ENCODE measurements at places on chromosomes 1 and 21.

DNA sequence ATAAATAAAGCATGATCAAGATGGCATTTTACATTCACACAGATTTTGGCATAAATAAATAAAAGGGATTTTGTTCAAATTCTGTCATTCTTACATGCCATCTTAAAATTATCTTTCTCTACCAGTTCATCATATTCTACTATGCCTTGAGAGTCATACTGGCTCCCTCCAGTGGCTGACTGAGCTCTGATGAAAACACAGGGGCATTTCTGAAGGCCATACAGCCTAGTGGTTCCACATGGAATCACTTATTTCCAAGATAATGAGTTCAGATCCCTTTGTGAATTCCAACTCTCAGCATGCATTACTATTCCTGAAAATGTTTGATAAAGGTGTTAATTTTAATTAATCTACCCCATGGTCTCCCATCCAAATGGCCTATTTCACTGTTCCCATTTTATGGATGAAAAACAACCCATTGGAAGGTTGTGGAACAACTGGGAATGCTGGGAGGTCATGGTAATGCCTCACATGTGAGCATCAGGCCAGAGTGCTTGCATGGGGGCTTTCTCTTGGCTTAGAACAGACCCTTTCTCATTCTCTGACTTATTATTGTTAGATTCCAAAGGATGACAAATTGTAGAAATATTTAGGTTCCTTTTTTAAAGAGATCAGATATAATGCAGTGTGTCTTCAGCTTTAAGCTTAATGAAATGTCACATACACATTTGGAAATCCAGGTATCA is 622.4 kb upstream of the PKN2 start:
- no peak for DNase-seq

GRCh38 chr1:168608796-168609715 is 32.7 kb downstream of the XCL1 start:
- DNase-seq, result no peak

DNA sequence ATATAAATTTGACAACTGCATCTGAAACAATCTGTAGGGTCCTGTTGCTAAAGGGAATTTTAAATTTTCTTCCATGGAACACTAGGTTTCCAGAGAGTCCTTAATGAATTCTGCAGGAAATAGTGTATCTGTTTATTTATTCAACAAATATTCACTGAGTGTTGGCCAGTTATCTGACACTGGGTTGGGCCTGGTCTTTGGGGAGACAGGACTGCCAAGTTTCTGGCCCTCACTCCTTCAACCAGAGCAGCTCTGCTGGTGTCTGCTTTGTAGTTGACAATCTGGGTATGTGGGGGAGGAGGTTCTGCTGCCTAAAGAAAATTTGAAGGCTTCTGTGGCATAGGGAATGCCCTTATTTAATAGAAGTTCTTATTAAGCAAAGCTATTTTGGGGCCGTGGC is 26.1 kb upstream of the HUNK start:
- no peak for DNase-seq

- DNase-seq, result no peak
Observed at GRCh38 chr1:47742890-47743760, 254.1 kb downstream of the TRABD2B start.

DNA sequence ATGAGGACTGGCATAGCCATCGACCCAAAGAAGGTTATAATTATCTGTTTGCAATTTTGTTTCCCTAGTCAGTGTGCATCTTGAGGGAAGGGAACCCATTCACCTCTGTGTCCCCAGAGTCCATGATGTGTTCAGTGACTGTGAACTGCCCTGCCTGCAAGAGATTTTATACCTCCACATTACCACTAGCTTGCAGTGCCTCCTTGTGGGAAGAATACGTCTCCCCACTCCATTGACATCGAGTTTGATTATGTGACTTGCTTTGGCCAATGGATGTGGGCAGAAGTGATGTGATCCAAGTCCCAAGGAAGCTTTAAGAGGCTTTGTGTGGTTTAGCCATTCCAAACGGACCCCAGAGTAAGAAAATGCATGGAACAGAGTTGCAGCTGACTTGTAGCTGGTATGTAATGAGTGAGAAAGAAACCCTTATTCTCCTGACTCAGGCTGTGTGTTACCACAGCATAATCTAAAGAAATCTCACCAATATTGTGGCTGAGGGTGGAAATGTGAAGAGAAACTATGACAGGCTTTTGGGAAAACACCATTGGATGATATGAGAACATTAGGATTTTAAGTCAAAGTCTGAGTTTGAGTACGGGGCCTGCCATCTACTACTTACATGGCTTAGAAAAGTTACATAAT is 47.8 kb upstream of the NRDC start:
- no peak for DNase-seq

GRCh38 chr1:101128211-101128727 is 102.7 kb upstream of the DPH5 start:
- DNase-seq, result peak; percentile 10

DNA sequence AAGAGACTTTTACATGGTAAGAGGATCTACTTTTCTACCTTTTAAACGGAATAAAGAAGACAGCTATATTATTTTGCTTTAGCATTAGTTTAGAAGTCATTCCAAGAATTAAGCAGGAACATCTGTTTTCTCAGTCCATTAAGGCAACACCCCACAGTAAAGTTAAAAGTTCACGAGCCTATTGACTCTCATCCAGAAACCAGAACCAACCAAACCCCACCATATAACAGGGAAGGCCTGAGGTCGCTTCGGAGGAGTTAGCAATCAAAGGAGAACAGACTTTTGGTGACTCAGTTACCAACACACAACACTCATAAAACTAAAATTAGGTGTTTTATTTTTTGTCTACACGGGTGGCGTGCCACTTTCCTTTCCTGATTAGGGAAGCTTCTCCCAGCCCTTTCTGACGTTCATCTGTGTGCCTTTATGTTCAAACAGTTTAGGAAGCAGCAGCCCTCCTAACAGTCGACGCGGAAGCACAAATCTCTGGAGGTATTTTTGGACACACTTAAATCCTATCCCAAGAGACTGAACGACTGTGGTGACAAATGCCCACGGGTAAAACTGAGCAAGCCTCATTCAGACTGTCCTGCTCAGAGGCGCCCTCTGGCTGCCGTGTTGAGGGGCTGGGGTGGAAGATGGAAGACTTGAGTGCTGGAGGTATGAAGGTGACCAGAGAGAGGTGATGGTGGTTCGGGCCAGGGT is 8.6 kb upstream of the PLA2G2C start:
- DNase-seq, result peak; percentile 56

DNA sequence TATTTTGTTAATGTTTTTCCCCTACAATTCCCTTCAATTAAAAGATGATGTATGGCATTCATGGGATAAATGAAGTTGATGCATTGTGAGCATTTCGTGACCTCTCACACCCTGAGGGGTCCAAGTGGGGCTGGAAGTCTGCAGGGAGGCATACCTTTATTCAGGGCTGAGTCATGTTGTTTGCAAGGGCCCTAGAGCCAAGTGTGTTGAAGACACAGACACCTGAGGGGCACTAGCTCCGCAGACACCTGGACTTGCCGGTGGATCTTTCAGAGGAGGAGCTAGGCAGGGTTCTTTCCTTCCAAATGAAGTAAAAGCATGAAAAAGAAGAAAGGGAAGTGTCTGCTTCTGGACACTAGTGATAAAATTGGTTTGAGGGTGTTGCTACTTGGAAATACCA is 57.0 kb upstream of the RGS7 start:
- no peak for DNase-seq

DNA sequence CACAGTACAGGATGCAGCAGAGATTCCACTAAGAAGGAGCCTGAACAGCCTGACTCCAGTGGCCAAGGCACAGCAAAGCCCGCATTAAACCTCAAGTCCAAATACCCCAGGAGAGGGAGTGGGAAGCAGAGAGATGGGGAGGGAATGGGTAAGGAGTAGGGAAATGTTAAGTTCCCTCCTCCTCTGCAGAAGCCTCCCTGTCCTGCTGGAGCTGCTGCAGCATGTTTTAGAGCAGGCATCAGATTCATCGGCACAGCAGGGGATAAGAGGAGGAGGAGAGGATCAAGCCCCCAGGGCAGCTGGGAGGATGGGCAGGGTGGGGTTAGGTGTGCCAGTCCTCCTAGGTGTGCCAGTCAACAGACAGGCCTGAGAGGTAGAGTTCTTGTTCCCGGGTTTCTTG is 709.7 kb downstream of the PTPRU start:
- no peak for DNase-seq

- DNase-seq, result no peak
Observed at GRCh38 chr1:2372551-2373490, 18.5 kb downstream of the MORN1 start.

GRCh38 chr1:16021681-16022080 is at the start of gene CLCNKA:
TSS of gene CLCNKA (plus strand) at chr1:16022036. CDS start at chr1:16022620, 584 bp downstream.
- DNase-seq, result no peak

- no peak for DNase-seq
Observed at GRCh38 chr21:37855647-37856625, 60.3 kb downstream of the KCNJ6 start.

GRCh38 chr1:29563092-29563491 is 326.8 kb downstream of the PTPRU start:
- no peak for DNase-seq

DNA sequence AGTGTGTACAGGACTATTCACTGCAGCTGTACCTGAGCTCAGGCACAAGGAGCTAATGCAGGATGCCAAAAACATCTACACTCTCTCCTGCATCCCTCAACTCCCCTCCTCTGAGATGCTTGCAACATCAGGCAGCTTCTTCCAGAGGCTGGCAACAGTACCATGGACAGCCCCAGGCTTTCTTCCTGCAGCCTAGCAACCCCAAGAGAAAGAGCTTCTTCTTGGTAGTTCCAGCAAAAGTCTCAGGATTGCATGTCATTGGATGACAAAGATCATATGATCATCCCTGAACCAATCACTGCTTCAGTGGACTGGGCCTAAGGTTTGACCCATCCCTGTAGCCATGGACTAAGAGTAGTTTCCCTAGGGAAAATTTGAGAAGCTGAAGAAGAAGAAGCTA is 46.7 kb downstream of the CAMK2N1 start:
- DNase-seq, result no peak

GRCh38 chr1:226606311-226607267 is 58.0 kb downstream of the STUM start:
- DNase-seq, result no peak
